ENCODE measurements at places on chromosomes 13 and 19.

- DNase-seq = no peak
Observed at GRCh38 chr19:33613620-33614000, 8.1 kb upstream of the CHST8 start.

DNA sequence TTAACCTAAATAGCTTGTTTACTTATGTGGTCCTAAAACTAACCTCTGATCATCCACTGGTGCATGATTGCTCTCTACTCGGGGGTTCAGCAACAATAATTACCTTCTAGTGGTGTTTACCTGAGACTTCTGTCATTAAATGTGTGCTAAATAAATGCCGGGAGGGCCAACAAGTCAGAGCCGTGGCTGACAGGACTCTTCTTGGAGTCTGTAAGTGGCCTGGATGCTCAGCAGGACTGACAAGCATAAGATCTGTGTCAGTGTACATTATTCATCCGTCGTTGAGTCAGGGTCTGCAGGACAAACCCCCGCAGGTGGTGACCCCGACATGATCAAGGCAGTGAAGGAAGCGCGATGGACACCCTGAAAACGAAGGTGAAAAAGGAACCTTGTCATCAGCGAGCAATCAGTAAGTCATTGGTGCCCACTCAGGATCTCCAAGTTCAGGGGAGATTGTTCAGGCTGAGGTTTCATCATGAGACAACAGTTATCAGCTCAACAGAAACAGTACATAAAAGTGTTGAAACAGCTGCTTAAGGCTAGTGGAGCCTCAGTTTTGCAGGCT is 1466.9 kb downstream of the UQCRFS1 start:
- no peak for DNase-seq

DNA sequence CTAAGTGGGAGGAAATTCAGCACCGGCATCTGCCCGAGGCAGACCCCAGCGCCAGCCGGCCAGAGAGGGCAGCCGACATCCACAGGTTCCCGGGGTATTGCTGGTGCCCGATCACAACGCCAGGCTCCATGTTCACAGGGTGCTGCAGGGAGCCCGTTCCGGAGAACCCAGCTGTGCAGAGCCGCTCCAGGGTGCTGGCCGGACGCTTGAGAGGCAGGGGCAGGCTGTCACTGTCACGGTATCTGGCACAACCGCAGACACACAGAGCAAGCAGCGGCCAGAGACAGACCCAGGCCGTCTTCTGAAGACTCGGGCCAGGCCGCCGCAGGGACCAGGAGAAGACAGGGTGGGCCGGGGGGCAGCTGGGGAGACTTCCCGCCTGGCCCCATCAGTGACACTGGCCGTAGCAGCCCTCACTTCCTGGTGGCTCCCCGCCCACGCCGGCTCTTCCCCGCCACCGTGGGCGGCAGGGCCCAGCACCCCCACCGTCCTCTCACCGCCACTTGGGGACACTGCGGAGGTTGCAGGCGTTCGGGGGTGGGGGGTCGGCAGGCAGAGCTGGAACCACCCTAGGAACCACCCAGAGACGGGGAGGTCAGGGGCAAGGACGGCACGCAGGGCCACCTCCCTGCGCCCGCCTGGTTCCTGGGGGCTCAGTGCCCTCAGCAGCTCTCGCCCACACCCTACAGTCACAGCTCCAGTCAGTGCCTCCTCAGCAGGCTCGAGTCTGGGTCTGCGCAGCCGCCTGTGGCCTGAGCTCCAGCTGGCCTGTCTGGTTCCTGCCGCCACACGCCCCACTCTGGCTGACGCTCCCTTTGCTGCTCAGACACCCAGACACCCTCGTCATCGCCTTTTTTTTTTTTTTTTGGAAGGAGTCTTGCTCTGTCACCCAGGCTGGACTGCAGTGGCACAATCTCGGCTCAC is 3.8 kb downstream of the RNF126 start:
- DNase-seq = peak; percentile 37

GRCh38 chr19:39474139-39474620 is 6.5 kb upstream of the TIMM50 start:
- no peak for DNase-seq

DNA sequence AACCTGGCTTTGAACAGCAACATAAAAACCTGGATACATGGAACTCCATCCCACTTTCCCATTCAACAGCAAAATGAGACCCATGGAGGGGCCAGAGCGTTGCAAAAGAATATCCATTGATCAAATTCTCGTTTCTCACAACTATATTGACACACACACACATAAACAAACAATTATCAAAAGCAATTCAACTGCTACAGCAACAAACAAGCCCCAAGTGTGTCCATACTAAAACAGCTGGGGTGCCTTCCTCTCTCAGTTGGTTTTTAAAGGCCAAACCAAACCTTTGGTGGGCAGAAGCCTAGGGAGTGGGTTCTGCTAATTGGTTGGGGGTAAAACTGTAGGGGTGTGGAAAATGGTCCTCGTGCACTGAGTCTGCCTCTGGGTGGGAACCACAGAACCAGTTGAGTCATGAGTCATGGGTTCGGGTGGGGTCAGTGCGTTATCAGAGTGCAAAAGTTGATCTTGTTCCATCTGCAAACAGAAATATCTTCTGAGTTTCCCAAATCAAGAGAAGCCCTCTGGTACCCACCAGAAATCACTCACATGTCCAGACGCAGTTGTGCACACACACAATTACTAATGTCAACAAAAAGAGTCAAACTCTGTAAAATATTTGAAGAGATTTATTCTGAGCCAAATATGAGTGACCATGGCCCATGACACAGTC is 18.5 kb downstream of the GPR42 start:
- no peak for DNase-seq

All from amygdala (tissue), 56 donors.